Stimulated activated CD4-positive, alpha-beta T cell treated with anti-CD3 and anti-CD28 coated beads, Interleukin-1b, Interleukin-23, amount 100 ng/mL, for 1 hour (primary cell): ENCODE measurements at places on chromosomes 5 and 9.

- DNase-seq, result no peak
These were observed 2.7 kb downstream of the ZNF346 start for GRCh38 chr5:177025101-177025601.

DNA sequence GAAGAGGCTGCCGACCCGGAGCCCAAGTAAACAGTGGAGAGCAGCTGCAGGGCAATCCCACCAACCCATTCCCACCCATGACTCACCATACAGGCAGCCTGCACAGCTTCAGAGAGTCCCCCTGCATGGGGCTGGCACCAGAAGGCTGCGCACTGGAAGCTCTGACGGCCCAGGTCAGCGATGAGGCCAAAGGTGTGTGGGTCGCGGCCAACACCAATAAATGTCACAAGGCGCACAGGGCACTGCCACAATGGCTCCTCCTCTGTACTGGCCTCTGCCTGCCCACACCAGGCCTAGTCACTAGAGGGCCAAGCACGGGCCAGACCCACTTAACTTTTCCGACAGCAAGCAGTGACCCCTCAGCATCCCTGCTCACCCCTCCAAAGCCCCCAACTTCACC is 3.0 kb upstream of the SRA1 start:
- DNase-seq, result no peak

- no peak for DNase-seq
These were observed 23.7 kb upstream of the F2R start for GRCh38 chr5:76692274-76692540.

GRCh38 chr9:36584620-36585460 is 12.1 kb downstream of the MELK start:
- no peak for DNase-seq
